Epithelial cell of alveolus of lung (primary cell): ENCODE measurements at places on chromosomes 6 and 20. TPM values are rescaled to one million over a fixed set of nuclear protein-coding genes. Genes with fewer than 3 reads are reported as not detected.

Gene LY6G6F
- total RNA-seq, result not detected in 2 replicates

Gene SOX18
- total RNA-seq, result 0.13 and 2.4 TPM in 2 replicates

Gene BANF2
- total RNA-seq, result not detected in 2 replicates

Gene CNR1
- 0.64 TPM in 1 of 2 replicates, not detected in the other for total RNA-seq

Gene FUT9
- total RNA-seq, result not detected in 2 replicates

Gene GRM1
- total RNA-seq, result 0.08 TPM in 1 of 2 replicates, not detected in the other

Gene SLC22A16
- total RNA-seq, result not detected in 2 replicates

Gene NKAPL
- total RNA-seq, result 2.3 and 2.5 TPM in 2 replicates

Gene TGM2
- 221 and 262 TPM in 2 replicates for total RNA-seq

Gene CTCFL
- not detected in 2 replicates for total RNA-seq

Gene MUC21
- total RNA-seq, result not detected in 2 replicates

Gene PLA2G7
- 0.13 TPM in 1 of 2 replicates, not detected in the other for total RNA-seq

Gene UBD
- total RNA-seq, result 0.13 TPM in 1 of 2 replicates, not detected in the other

Gene SSTR4
- not detected in 2 replicates for total RNA-seq

Gene SCRT2
- total RNA-seq, result not detected in 2 replicates

Gene ZSCAN23
- 1.2 and 6.5 TPM in 2 replicates for total RNA-seq

Gene FOXF2
- total RNA-seq, result 17.8 and 106 TPM in 2 replicates

Gene ABRACL
- 22.8 and 65.9 TPM in 2 replicates for total RNA-seq

Gene PTCRA
- not detected in 2 replicates for total RNA-seq
